ENCODE measurements at places on chromosomes 6 and 20.

DNA sequence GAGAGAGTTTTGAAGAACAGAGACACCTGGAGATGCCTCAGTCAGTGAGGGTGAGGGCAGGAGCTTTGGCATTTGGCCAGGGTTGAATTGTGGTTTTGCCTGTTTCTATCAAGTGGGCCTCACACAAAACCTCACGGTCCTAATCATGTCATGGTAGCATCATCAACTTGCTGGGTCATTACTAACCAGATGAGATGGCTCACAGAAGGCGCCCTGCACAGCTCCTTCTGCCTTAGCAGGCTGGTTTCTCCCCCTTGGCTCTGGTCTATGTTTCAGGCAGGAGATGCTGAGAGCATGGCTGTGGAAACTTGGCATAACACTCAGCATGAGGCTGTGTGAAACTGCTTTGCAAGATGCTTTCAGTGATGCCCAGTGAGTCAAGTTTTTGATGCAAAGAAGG is 99.3 kb downstream of the LRRC1 start:
- DNase-seq: peak; percentile 47

DNA sequence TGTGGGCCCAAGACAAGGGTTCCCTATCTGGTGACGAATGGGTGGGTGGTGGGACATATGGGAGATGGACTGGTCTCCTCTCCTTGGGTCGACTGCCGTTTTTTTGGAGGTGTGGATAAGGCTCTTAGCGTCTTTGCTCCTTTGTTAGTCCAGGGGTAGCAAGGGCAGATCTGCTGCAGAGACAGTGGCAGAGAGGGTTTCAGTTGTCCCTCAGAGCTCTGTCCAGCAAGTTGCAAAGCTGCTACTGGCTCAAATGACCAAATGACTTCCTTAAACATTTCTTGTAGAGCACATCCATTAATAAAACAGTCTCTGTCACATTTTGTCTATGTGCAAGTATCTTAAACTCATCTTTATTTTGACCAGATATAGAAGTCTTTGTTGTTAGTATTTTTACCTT is 508.0 kb upstream of the ADGRB3 start:
- no peak for DNase-seq

GRCh38 chr6:154268486-154268885 is 88.1 kb downstream of the IPCEF1 start:
- DNase-seq: no peak

DNA sequence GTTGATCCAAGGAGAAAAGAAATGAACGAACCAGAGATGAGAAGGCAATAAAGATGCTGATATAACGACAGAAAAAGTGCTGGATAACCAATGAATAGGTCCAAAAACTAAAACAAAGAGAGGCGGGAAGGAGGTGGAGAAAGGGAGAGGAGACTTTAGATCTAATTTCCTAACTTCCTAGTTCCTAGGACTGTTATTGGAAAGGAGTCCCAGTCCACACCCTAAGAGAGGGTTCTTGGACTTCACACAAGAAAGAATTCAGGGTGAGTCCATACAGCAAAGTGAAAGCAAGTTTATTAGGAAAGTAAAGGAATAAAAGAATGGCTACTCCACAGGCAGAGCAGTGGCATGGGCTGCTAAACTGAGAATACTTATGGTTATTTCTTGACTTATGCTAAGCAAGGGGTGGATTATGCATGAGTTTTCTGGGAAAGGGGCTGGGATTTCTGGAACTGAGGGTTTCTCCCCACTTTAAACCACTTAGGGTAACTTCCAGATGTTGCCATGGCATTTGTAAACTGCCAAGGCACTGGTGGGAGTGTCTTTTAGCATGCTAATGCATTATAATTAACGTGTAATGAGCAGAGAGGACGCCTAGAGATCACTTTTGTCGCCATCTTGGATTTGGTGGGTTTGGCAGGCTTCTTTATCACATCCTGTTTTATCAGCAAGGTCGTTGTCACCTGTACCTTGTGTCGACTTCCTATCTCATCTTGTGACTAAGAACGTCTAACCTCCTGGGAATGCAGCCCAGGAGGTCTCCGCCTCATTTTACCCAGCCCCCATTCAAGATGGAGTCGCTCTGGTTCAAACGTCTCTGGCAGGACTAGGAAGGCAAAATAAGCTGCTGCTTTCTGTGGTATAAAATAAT is 60.9 kb upstream of the RBM24 start:
- no peak for DNase-seq

DNA sequence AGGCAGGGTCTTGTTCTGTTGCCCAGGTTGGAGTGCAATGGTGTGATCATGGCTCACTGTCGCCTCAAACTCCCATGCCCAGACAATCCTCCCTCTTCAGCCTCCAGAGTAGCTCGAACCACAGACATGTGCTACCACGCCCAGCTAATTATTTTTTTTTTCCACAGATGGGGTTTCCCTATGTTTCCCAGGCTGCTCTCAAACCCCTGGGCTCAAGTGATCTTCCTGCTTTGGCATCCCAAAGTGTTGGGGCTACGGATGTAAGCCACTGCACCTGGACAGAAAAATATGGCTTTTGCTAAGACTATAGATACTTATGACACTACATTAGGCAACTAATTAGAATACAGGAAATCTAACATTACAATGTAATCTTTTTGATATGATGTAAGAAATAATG is 17.9 kb downstream of the RNF24 start:
- no peak for DNase-seq

GRCh38 chr20:56631990-56632327 is 2.9 kb downstream of the TFAP2C start:
- no peak for DNase-seq

- no peak for DNase-seq
Measured at GRCh38 chr6:163132050-163132750, 282.3 kb upstream of the QKI start.

DNA sequence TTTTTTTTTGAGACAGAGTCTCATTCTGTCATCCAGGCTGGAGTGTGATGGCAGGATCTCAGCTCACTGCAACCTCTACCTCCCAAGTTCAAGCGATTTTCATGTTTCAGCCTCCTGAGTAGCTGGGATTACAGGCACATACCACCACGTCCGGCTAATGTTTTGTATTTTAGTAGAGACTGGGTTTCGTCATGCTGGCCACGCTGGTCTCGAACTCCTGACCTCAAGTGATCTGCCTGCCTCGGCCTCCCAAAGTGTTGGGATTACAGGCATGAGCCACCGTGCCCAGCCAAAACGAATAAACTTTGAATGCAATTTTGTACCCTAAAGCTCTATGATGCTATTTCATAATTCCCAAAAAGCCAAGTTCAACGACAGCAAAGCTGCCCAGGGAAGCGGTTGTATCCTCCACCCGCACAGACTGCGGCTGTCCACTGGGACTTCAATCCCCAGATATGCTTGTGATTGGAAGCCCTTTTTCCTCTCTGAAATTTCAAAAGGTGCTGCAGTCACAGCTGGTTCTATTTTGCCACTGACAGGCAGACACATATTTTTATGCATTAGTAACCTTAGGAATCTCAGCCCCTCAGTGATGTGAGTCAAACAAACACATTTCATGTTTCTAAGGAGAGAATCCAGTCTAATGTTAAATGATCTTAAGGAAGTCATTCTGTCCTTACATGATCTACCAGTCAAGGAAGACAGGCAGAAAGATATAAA is 8.7 kb upstream of the RAMACL start:
- no peak for DNase-seq

DNA sequence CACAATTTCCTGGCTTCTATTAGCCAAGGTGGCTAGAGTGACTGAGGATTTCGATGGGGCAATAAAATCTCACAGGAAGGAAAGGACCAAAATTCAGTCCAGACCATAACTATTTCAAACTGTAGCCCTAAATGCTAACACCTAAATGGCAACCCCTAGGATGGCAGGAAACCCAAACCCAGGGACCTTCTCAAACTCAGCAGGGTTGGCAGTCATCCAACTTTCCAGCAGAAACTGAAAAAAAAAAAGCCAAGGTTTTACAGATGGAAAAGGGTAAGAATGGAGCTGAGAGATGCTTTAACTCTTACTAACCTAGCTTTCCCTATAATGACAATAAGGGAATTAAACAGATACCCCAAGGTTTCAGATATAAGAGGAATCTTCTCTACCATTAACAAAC is 10.5 kb downstream of the IBTK start:
- no peak for DNase-seq

DNA sequence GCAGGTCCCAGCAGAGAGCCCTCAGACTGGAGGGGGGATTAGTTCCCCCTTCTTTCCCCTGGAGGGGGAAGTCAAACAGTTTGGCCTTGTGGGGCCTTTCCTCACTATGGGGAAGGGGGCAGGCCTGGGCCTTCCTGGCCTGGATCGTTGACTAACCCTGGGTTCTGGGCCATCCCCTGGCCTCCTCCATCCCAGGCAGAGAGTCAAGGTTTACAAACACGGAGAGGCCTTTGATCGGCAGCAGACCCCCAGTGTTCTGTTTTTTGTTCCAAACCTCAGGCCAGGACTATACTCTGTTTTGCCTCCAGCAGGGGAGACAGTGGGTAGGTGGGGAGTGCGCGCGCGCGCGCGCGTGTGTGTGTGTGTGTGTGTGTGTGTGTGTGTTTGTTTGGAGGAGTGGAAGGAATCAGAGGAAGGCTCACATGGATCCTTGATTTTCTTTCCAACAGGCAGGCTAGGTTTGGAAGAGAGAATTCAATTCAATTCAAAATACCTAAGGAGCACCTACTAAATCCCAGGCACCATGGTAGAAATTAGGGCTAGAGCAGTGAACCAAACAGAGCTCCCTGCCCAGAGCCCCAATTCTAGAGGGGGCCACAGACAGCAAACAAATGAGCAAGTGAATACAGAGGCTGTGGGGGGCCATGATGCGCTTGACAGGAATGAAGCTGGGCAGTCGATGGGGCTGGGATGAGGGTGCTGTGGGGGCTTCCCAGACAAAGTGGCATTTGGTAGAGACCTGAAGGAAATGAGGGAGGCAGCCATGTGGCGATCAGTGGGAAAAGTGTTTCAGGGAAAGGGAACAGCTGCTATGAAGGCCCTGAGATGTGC is 14.8 kb downstream of the TP53RK start:
- DNase-seq: no peak

Measured in activated naive CD8-positive, alpha-beta T cell treated with anti-CD3 and anti-CD28 coated beads for 36 hours (primary cell).